ENCODE measurements at places on chromosomes 2 and 18.

- no peak for DNase-seq
These were observed 277.8 kb downstream of the EIPR1 start for GRCh38 chr2:3099860-3100234.

DNA sequence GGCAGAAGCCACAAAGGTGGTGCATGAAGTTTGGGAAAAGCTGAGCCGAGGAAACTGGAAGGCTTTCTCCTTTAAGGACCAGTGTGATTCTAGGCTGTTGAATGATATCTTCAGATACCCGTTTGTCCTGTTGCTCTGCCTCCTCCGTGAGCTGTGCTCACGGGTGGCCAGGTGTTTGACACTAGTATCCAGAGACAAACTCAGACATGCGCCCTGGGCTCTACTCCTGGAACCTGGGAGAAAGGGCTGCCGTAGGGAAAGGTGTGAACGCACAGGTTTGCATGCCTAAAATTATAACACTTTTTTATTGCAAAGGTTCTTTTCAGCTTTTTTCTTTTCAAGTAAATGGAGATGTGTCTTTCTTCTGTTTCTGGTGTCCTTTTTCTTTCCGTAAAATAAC, 81.6 kb downstream of the AGAP1 start:
- no peak for DNase-seq

GRCh38 chr2:26530696-26531095, 52.8 kb upstream of the OTOF start:
- no peak for DNase-seq

- peak; percentile 75 for DNase-seq
These were observed 196.4 kb downstream of the HRH4 start for GRCh38 chr18:24656551-24657443.

- DNase-seq, result no peak
These were observed 16.1 kb upstream of the CD207 start for GRCh38 chr2:70851704-70852103.

DNA sequence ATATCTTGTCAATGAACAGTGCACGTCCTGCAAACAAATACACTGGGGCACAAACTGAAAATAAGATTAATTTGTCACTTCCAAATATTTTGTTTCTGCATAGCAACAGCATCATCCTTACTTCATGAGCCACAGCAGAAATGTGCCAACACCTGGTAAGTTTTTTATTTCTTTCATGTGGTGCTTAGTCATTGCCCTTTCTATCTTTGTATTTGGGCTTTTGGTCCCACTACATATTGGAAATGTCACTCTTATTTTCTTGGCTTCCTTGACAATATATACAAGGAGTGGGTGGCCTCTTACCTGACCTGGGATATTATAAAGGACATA, 208.0 kb downstream of the RBM43 start:
- DNase-seq, result no peak

GRCh38 chr2:127183771-127184170, 36.3 kb downstream of the CYP27C1 start:
- no peak for DNase-seq

DNA sequence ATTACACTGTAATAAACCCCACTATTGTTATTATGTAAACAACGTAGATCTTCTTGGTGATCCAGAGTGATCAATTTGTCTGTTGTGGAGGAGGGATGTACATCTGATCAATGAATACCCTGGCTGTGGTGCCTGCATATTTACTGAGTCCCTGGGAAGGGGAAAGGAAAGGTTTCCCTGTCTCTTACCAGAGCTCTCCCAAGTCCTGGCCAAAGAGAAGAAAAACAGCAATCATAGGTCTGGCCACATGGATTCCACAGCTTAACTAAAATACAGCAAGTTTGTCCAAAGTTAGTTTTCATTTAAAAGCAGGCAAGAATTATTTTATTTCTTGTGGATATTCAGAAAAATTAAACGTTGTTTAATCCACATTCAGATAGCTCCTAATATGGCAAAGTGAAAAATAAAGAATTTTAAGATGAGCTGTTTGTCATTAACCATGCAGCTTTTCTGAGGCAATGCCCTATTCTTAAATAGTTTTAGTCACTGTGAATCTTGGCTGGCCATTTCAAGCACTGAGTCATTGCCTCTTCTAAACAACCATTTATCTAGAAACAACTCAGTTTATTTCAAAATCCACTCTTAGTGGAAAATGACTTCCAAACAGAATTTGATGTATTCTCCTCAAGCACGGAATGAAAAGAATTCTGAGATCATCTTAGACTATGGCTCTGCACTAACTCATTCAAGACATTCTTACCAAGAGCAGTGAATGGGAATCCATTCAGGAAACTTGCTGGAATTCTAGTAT, 1004.4 kb upstream of the CDH2 start:
- no peak for DNase-seq

DNA sequence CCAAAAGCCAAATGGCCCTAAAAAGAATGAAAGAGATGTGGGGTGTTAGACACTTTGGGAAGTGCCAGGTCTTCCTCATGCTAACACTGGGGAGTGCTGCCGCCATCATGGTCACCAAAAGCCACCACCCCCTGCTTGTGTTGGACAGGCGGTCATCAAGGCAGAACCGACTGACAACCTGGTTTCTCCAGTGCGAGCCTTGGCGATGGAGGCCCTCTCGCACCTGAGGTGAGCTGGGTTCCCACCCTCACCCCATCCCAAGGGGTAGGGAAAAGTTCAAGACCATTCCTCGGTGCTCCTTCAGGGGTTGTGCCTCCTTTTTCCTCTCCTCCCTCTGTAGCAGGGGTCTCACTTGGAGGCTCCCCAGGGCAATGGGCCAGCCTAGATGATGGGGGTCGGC, 33.6 kb downstream of the MROH2A start:
- no peak for DNase-seq

GRCh38 chr2:44097322-44097907, 71.3 kb upstream of the PPM1B start:
- no peak for DNase-seq

GRCh38 chr2:3200420-3200939, 177.1 kb downstream of the EIPR1 start:
- DNase-seq, result no peak

- no peak for DNase-seq
These were observed 77.9 kb downstream of the EML6 start for GRCh38 chr2:54801352-54801751.

GRCh38 chr2:231634951-231635875, 42.5 kb downstream of the TEX44 start:
- no peak for DNase-seq
